Effector memory CD8-positive, alpha-beta T cell (primary cell): ENCODE measurements at places on chromosomes 4 and X.
A peak's percentile ranks its signal among the peaks of the same experiment; 100 is the strongest.

DNA sequence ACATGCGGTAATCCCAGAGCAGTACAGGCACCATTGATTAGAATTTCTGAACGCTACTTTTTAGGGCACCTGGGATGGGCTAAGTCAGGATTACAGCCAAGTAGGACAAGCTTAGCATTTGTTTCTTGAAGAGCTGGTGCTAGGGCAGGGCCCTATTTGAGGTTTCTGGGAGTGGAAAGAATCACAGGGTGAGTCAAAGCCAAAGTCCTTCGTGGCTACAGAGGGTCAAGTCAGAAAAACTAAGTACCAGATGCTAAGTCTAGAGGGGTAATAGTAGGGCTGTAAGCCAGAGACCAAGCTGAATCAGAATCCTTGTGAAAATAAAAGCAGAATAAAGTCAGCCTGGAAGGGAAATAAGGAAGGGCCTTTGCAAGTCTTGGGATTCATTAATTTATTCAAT is 448.6 kb downstream of the ZIC3 start:
- no peaks in the 10 kb centered on the region for H3K36me3 ChIP-seq
- no peak for DNase-seq

GRCh38 chr4:42566835-42567234 is 90.1 kb downstream of the ATP8A1 start:
- no peak for DNase-seq
- H3K27me3 ChIP-seq = no peaks in the 10 kb centered on the region
- H3K27ac ChIP-seq = no peak overlapping the region
- peaks cover 17% of the 10 kb centered on the region for H3K36me3 ChIP-seq

DNA sequence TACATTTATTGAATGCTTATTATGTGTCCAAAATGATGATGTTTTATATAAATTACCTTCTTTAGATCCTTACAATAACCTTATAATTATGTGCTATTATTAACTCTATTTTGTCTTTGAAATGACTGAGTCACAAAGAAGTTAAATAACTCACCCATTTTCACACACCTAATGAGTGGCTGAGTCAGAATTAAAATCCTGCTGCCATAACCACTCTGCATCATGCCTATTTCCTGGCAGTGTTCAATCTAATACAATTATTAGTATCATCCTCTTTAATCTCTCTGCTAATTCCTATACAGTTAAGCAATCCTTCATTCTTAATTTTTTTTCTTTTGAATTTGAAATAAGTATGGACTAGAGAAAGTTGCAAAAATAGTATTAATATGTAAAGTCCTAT is 342.9 kb downstream of the CFAP299 start:
- no peak for DNase-seq
- no peaks in the 10 kb centered on the region for H3K4me1 ChIP-seq
- H3K4me3 ChIP-seq = no peak overlapping the region
- no peaks in the 10 kb centered on the region for H3K36me3 ChIP-seq
- H3K27ac ChIP-seq = no peak overlapping the region
- H3K27me3 ChIP-seq = peaks cover 40% of the 10 kb centered on the region

- H3K27me3 ChIP-seq = no peaks in the 10 kb centered on the region
- no peaks in the 10 kb centered on the region for H3K36me3 ChIP-seq
- peak overlapping the region; percentile 82 for H3K27ac ChIP-seq
- H3K4me1 ChIP-seq = peaks cover 2% of the 10 kb centered on the region
- H3K4me3 ChIP-seq = peak overlapping the region; percentile 49
- DNase-seq = no peak
These were observed 187.8 kb upstream of the MBNL3 start for GRCh38 chrX:132676561-132677186.

DNA sequence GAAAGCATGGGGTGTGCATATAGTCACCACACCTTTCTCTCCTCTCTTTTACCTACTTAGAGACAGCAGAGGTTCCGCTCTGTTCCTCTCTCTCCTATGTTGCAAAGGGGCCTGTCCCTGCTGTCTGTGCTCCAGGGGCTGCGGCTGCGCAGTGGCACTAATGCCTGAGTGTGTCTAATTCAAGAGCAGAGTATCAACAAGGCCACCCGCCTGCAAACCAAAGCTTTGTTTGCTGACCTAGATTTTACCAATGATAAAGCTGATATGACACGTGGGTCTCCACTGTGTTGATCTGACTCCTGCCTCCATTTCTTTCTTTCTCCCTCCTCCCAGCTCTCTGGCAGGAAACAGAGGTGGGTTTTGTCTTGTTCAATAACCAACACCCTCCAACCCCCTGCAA is 74.9 kb downstream of the NSG1 start:
- H3K27ac ChIP-seq = peak overlapping the region; percentile 83
- H3K36me3 ChIP-seq = peaks cover 5% of the 10 kb centered on the region
- peak overlapping the region; percentile 54 for H3K4me3 ChIP-seq
- peak; percentile 20 for DNase-seq

DNA sequence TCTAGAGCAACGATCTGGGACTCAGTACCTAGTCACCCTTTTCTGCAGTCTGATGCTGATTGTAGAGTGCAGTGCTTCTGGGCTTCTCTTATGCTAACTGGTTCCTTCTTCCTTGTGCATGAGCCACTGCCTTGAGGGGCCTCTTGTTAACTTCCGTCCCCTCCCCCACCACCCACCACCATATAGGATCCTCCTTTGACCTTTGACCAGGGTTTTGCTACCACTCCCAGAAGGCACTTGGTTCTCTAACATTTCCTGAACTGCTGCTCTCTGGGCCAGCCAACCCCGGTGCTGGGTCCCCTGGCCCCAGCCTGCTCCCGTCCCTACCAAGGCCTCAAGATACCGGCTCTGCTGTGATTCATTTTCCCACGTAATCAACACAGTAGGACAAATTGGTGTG is 104.6 kb upstream of the KLF3 start:
- no peaks in the 10 kb centered on the region for H3K27me3 ChIP-seq
- no peaks in the 10 kb centered on the region for H3K36me3 ChIP-seq
- H3K4me3 ChIP-seq = no peak overlapping the region
- no peak overlapping the region for H3K27ac ChIP-seq
- peaks cover 9% of the 10 kb centered on the region for H3K4me1 ChIP-seq
- DNase-seq = no peak

GRCh38 chrX:9980927-9981326 is 13.8 kb downstream of the CLDN34 start:
- H3K36me3 ChIP-seq = no peaks in the 10 kb centered on the region
- no peak overlapping the region for H3K4me3 ChIP-seq
- no peak for DNase-seq
- H3K27ac ChIP-seq = no peak overlapping the region
- no peaks in the 10 kb centered on the region for H3K27me3 ChIP-seq
- H3K4me1 ChIP-seq = no peaks in the 10 kb centered on the region

GRCh38 chr4:104728380-104729122 is 233.9 kb upstream of the CXXC4 start:
- DNase-seq = no peak
- H3K27me3 ChIP-seq = no peaks in the 10 kb centered on the region
- H3K27ac ChIP-seq = no peak overlapping the region
- no peaks in the 10 kb centered on the region for H3K36me3 ChIP-seq
- no peaks in the 10 kb centered on the region for H3K4me1 ChIP-seq

DNA sequence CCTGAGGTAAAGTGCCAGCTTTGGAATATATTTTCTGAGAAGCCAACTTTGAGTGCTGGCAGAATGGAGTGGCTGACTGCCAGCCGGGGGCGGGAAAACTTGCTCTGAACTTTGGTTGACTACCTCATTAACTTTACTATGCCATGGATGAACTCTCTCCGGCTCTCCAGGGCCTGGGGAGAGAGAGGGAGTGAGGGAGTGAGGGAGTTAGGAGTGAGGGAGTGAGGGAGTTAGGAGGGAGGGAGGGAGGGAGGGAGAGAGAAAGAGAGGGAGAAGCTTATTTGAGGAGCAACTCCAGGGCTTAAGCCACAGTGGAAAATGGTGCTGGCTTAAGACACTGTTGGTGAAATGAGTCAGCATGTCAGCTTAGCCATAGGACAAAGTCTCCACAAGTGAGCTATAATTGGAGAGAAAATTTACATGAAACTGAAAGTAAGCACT is 280.9 kb upstream of the RPS6KA3 start:
- DNase-seq = no peak
- no peak overlapping the region for H3K27ac ChIP-seq
- H3K4me1 ChIP-seq = no peaks in the 10 kb centered on the region

DNA sequence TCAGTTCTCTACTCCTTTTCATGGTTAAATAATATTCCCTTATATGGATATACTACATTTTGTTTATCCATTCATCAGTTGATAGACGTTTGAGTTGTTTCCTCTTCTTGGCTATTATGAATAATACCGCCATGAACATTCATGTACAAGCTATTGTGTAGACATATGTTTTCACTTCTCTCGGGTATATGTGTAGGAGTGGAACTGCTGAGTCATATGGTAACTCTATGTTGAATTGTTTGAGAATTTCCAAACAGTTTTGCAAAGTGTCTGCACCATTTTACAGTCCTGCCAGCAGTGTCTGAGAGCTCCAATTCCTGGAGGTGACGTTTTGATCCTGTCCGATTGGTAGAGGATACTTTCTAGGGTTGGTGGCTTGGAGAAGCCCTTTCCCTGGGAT is 23.6 kb downstream of the PLAC1 start:
- DNase-seq = no peak
- H3K4me3 ChIP-seq = no peak overlapping the region
- H3K27ac ChIP-seq = no peak overlapping the region
- H3K27me3 ChIP-seq = peaks cover 15% of the 10 kb centered on the region
- H3K36me3 ChIP-seq = no peaks in the 10 kb centered on the region

DNA sequence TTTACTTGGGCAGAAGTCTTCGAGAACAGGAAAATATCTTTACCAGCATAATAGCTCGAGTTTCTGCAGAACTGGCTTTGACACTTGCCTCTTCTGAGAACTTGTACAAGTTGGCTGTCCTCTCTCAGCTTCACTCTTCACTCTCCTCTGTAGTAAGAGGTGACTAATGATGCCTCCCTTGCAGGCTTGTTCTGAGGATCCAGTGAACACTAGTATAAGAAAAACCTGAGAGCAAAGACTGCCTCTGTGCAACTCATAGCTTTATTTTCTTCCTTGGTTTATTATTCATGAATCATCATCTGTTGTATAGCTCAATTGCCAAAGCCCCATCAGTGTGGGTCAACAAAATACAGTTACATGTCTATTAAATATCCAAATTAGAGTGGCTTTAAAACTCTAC is 266.7 kb upstream of the CLNK start:
- no peaks in the 10 kb centered on the region for H3K27me3 ChIP-seq
- no peak overlapping the region for H3K27ac ChIP-seq
- H3K4me1 ChIP-seq = peaks cover 15% of the 10 kb centered on the region
- DNase-seq = no peak
- peaks cover 5% of the 10 kb centered on the region for H3K36me3 ChIP-seq

DNA sequence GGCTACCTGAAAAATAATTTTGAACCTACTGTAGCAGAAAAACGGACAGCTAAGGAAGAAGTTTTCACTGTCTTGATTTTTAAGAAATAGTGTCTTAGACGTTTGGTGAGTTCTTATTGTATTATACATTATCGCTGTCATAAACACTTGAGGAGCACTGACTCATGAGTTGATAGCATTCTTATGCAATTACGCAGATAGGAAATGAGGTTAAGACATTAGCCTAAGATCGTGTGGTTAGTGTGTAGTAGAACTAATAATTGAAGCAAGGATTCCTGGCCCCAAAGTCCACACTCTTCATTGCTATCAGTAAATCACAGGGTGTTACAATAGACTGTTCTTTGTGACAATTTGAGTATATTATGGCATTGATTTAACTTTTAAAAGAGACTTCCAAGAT is 238.1 kb downstream of the ARAP2 start:
- no peaks in the 10 kb centered on the region for H3K27me3 ChIP-seq
- H3K4me3 ChIP-seq = no peak overlapping the region
- no peaks in the 10 kb centered on the region for H3K4me1 ChIP-seq
- DNase-seq = no peak

GRCh38 chr4:80294206-80294605 is 27.7 kb downstream of the FGF5 start:
- no peak overlapping the region for H3K4me3 ChIP-seq
- no peaks in the 10 kb centered on the region for H3K36me3 ChIP-seq
- peaks cover 21% of the 10 kb centered on the region for H3K27me3 ChIP-seq
- H3K27ac ChIP-seq = no peak overlapping the region

DNA sequence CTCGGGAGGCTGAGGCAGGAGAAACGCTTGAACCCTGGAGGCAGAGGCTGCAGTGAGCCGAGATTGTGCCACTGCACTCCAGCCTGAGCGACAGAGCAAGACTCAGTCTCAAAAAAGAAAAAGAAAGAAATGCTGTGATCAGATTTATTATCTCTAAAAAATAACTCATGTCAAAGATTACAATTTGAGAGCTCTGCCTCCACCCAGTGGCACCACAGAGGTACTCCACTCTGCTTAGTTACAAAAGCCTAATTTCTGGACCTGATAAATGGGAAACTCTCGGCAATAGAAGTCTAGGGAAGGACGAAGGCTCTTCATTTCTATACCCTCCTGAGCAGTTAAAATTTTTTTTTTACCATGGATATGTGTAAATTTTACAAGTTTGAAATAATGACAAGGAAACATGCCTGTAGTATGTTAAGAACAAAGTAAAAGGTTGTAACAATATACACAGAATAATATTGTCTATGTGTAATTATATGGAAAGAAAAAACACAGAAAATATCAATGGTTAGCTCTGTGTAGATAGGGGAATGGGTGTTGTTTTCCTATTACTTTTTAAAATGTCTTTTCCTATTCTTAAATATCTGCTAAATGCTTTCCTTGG is 149.8 kb downstream of the STIM2 start:
- DNase-seq = peak; percentile 58
- H3K36me3 ChIP-seq = peaks cover 21% of the 10 kb centered on the region
- no peak overlapping the region for H3K4me3 ChIP-seq
- no peaks in the 10 kb centered on the region for H3K27me3 ChIP-seq
- peaks cover 8% of the 10 kb centered on the region for H3K4me1 ChIP-seq

DNA sequence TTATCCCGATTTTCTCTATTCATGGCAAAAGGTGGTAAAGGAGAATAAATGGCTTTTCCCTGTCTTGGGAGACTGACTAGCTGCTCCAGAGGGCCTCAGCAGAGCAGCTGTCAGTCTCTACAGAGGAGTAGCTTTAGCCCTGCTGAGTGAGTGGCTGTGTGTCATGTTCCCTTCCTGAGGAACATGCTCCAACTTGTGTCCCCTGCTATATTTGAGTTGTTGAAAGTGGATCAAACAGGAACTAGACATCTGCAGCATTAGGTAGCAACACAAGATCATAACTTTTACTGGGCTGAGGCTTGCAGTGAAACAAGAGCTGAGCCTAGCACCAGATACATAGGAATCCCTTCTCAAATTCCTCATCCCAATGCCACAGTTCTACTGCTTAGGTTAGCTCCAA is 26.7 kb upstream of the PLAC1 start:
- H3K36me3 ChIP-seq = no peaks in the 10 kb centered on the region

DNA sequence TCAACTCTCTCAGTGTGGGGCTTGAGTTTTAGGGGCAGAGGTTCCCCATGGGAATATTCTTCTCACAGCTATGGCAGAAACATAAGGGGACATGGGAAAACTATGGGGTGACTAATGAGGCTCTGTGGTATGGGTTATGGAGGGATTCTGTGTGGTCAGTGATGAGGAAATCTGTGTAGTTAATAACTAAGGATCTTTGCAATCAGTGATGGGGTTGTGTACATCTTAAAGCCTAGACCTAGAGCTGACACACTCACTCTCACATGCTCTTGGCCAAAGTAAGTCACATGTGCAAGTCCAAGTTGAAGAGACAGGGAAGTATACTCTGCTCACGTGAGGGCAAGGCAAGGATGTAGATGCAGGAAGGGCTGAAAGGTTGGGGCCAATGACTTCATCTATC is 86.4 kb upstream of the UXT start:
- H3K27me3 ChIP-seq = peaks cover 28% of the 10 kb centered on the region
- no peaks in the 10 kb centered on the region for H3K36me3 ChIP-seq
- no peak overlapping the region for H3K4me3 ChIP-seq
- no peak for DNase-seq

- H3K27ac ChIP-seq = no peak overlapping the region
- DNase-seq = no peak
- H3K4me3 ChIP-seq = no peak overlapping the region
- H3K27me3 ChIP-seq = no peaks in the 10 kb centered on the region
These were observed 22.9 kb downstream of the KCTD8 start for GRCh38 chr4:44425614-44426208.
